Activated naive CD8-positive, alpha-beta T cell treated with anti-CD3 and anti-CD28 coated beads, Interleukin-2, amount 10 ng/mL, durations not matched to agents 7 days and 5 days (primary cell): ENCODE measurements at places on chromosomes 13 and 19.

DNA sequence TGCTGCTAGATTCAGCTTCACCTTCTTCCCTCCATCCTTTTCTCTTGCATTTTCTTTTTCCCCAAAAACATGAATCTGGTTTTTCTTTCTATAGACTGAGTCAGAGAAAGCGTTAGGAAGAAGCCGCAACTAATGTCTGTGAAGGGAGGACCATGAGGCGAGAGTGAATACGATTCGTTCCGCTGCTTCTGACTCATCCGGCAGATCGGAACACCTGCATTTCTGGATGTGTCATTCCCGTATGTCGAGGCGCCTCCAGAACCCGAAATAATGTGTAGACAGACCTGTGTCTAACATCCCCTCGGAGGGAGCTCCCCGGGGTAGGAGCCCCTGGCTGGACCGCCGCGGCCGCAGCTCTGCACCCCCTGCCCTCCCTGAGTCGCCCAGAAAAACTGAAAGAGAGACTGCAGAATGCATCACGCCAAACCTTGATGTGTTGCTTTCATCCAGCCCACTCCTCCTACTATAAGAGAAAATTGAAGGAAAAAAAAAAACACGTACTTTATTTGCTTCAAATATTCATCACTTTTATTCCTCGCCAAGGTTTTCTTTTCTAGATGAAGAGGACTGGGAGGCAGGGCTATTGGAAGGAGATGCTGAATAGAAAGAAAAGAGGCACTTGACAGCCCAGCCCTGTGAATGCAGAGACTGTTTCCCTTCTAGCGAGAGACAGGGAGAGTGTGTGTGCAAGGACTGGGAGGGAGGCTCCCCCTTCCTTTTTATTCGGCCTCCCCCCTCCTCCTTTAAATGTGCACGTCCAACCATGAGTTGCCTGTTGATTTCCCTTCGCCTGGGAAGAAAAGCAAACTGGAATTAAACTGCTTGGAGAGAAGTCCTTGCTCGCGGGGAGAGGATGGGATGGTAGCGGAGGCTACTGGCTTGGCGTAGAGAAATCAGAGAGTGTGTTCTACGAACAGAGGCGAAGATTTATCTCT, 616 bp upstream of the PCDH17 start:
- H3K27me3 ChIP-seq = peaks cover 67% of the 10 kb centered on the region
- peak; percentile 22 for DNase-seq
- H3K27ac ChIP-seq = peak overlapping the region; percentile 20
- H3K36me3 ChIP-seq = peaks cover 2% of the 10 kb centered on the region
- H3K4me1 ChIP-seq = peaks cover 18% of the 10 kb centered on the region
- H3K4me3 ChIP-seq = peak overlapping the region; percentile 78

DNA sequence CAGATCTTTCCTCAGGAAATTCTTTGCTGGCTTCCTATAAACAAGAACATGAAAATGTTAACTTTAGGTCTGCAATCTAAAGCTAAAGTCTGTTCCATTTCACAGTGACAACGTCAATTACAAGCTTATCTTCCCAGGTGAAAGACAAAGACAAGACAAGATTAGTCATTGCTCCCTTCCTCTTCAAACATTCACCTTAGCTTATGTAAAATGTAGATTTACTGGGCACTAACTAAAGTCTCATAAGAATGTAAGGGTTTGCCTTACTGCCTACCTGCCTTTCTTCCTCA, 17.2 kb downstream of the TNFSF14 start:
- peaks cover 51% of the 10 kb centered on the region for H3K4me1 ChIP-seq
- peak overlapping the region; percentile 24 for H3K4me3 ChIP-seq
- peak overlapping the region; percentile 83 for H3K27ac ChIP-seq
- H3K36me3 ChIP-seq = peaks cover 8% of the 10 kb centered on the region

- H3K4me3 ChIP-seq = no peak overlapping the region
- H3K4me1 ChIP-seq = peaks cover 25% of the 10 kb centered on the region
- peaks cover 5% of the 10 kb centered on the region for H3K36me3 ChIP-seq
- H3K27me3 ChIP-seq = no peaks in the 10 kb centered on the region
- DNase-seq = no peak
- no peak overlapping the region for H3K27ac ChIP-seq
Measured at GRCh38 chr19:29964171-29964570, 22.1 kb downstream of the URI1 start.

GRCh38 chr19:44303976-44304568, 753 bp downstream of the ZNF235 start:
- peaks cover 21% of the 10 kb centered on the region for H3K36me3 ChIP-seq
- no peak for DNase-seq
- no peaks in the 10 kb centered on the region for H3K27me3 ChIP-seq
- peaks cover 14% of the 10 kb centered on the region for H3K4me1 ChIP-seq
- peak overlapping the region; percentile 85 for H3K4me3 ChIP-seq

GRCh38 chr19:52646571-52647217, 8.5 kb upstream of the ZNF83 start:
- H3K36me3 ChIP-seq = peaks cover 82% of the 10 kb centered on the region
- H3K4me3 ChIP-seq = no peak overlapping the region
- H3K27me3 ChIP-seq = no peaks in the 10 kb centered on the region
- no peak for DNase-seq
